ENCODE measurements at places on chromosomes 1 and 21. TPM values are rescaled to one million over a fixed set of nuclear protein-coding genes. Genes with fewer than 3 reads are reported as not detected.

DNA sequence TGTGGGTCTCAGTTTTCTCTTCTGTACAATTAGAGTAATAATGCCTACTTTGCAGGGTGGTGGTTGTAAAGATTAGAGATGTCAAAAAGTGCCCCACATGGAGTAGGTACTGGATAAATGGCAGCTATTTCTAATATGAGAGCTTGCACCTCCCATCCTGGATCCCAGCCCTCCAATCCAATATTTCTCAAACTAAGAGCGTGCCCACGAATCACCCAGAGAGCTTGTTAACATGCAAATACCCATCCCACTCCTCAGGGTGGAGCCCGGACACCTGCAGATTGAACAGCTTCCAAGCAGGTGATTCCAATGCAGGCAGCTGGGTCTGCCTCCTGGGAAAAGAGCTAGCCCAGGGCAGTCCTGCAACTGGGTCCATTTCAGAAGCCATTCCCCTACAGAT, 33.0 kb downstream of the LRRN2 start:
- no peak for DNase-seq

GRCh38 chr1:234624724-234625117, 14.7 kb upstream of the IRF2BP2 start:
- no peak for DNase-seq

GRCh38 chr1:14583788-14584187, 14.7 kb upstream of the KAZN start:
- DNase-seq, result no peak

DNA sequence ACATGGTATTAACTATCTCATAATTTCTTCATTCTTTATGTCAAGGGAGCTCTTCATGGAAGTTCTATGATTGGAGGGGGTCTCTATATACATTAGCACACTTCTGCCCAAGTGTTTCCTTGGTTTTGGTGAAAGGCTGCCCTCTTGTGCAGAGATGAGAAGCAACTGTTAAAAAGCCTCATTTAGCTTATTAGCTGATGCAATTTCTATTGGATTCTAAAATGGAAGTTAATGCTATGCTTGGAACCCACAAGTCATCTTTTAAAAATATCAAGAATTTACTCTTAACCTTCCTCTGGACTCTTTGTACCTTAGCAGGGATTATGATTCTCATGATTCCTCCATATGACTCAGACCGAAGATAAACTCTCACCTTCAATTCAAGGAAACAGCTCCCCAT, 328.9 kb downstream of the PTBP2 start:
- no peak for DNase-seq

DNA sequence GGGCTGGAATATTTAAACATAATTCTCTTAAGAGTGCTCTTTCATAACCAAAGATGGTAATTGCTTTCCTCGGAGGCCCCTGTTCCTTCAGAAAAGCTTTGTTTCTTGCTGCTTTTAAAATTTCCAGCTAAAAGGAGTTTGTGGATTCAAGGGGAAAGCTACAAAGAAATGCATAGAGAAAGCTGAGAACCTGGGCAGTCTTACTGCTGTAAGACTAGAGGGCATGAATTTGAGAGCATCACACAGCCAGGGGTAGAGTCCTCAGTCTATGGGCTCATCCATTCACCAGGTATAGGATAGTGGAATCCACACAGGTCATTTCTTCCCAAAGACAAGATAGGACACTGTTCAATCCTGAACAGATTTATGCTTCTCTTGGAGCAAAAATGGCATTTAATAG, 186.3 kb upstream of the PLD5 start:
- no peak for DNase-seq

The RGS16 gene
- total RNA-seq, result 9.2 TPM

The KCNK2 gene
- 16.7 TPM for total RNA-seq
